ENCODE measurements at places on chromosomes 2 and 18. TPM values are rescaled to one million over a fixed set of nuclear protein-coding genes. Genes with fewer than 3 reads are reported as not detected.

GAD1 gene
- total RNA-seq: 0.34 TPM

NCKAP5 gene
- 0.46 TPM for total RNA-seq

SCN3A gene
- not detected for total RNA-seq

SPRED2 gene
- total RNA-seq: 22.5 TPM

TMEM200C gene
- 8.3 TPM for total RNA-seq

UCN gene
- not detected for total RNA-seq

OSGEPL1 gene
- 15.7 TPM for total RNA-seq

NFATC1 gene
- 6.6 TPM for total RNA-seq

CLEC4F gene
- total RNA-seq: not detected

- DNase-seq: no peak
Observed at GRCh38 chr2:229492034-229492433, 220.9 kb upstream of the PID1 start.

GRCh38 chr2:2645162-2645855, 314.2 kb upstream of the MYT1L start:
- DNase-seq: no peak

GRCh38 chr18:48153613-48154481, 223.4 kb upstream of the SMAD2 start:
- no peak for DNase-seq

- DNase-seq: no peak
Observed at GRCh38 chr2:163132850-163133249, 294.3 kb upstream of the KCNH7 start.

DNA sequence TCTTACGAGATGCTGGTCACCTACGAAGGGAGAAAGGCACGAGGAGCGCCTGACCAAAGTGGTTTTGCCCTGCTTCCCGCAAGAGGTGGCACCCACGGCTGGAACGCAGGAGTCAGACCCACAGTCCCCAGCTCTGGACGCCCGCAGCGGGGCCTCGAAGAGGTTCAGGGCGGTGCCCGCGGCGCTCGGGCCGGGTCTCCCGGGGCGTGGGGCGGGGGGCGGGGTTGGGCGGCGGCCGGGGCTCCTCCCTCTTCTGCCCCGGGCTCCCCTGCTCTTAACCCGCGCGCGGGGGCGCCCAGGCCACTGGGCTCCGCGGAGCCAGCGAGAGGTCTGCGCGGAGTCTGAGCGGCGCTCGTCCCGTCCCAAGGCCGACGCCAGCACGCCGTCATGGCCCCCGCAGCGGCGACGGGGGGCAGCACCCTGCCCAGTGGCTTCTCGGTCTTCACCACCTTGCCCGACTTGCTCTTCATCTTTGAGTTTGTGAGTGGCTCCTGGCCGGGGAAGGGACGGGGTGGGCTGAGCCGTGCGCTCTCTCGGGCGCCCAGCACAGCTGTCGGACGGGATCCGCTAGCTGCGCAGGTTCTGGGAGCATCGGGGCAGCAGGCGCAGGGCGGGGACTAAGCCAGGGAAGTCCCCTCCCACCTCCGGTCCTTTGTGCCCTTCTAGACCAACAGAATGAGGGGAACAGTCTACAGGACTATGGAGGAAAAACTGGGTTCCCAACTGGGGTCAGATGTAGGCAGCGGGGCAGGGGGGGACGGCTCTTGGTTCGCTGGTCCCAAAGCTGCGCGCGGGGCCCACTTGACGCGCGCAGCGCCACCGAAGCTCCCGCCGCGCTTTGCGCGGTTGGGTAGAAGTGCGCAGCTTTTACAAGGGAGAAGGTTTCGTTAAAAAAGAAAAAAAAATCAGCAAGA, at the start of gene MAL:
TSS of gene MAL (plus strand) at position 303 of the 914 bp plus-strand sequence. CDS start at position 388, 85 bp downstream.
- DNase-seq: peak; percentile 75

- DNase-seq: no peak
Observed at GRCh38 chr2:44825702-44826101, 115.8 kb upstream of the SIX3 start.

DNA sequence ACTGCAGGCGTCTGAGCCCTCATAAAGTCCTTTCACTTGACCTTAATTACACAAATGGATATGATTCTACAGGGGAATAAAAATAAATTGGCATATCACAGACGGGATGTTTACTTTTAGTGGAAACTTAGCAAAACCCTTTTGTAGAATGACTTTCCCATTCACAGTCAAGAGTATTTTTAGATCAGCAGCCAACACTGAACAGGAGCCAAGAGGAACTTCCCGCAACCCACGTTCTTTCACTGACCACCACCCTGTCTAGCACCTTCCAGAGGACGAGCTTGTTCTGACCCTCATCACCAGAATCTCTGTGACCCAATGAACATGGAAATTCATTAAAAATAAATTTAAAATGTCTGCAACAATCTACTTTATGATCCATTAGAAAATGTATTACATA, 119.0 kb upstream of the SNTG2 start:
- no peak for DNase-seq

DNA sequence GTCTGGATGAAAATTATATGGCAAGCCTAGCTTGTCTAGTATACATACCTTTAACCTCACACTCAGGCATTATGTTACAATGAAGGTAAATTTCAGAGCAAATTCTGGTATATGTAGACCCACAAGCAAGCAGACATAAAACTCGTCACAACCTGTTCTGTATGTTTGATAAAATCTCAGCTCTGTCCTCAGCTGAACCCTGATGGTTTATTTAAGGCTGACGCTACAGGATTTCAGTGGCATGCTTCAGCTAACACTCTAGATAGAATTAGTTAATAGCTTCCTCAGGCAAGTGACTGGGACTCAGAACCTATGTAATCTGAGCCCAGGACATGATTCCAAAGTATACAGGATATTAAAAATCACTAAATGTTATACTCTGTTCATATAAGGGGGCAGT, 68.2 kb upstream of the MC2R start:
- DNase-seq: no peak

GRCh38 chr2:19207452-19207851, 151.0 kb downstream of the OSR1 start:
- DNase-seq: no peak

- DNase-seq: no peak
Observed at GRCh38 chr2:7279421-7279949, 362.3 kb downstream of the RNF144A start.

DNA sequence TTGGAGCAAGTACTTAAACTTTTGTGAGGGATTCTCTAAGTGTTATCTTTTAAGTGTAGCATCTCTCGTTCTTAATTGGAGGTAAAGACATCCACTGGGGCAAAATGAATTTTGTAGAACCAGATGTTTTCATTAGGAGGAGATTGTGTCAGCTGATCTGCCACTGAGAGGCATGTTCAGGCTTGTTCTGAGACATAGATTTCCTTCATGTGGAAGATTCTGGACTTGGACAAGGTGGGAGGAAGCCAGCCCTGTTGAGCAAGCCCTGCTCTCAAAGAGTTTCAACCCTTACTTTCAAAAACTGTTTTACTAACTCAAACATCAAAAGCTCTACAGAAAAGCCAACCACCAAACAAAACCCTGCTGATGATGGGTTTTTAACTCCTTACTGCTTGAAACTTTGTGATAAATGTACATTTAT, 6.5 kb downstream of the MAP4K4 start:
- DNase-seq: no peak

- no peak for DNase-seq
Observed at GRCh38 chr2:197137231-197137630, 173.3 kb downstream of the ANKRD44 start.

DNA sequence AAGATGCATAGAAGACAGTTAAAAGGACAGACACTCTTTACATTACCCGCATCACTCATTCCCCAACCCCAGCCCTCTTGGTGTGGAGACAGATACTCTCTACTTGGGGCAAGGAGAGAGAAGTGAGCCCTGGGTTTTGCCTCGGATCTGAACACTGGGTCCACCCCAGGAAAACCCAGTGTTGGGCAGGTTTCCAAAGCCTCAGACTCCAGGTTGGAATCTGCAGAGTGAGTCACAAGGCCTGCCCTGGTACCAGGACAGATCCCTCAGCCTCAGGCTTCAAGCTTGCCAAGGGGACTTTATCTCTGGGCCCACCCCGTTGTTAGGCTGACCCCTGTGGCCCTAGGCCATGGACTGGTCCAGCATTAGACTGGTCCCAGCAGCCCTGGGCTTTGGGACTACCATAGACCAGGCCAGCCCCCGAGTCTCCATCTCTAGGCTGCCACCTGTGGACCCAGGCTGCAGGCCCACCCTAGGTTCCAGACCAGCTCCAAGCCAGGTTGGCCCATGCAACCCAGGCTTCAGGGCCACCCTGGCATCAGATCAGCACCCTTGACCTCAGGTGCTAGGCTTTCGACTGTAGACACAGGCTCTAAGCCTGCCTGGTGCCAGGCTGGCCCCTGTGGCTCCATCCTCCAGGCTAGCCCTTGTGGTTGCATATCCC, 112.8 kb downstream of the GULP1 start:
- DNase-seq: no peak

DNA sequence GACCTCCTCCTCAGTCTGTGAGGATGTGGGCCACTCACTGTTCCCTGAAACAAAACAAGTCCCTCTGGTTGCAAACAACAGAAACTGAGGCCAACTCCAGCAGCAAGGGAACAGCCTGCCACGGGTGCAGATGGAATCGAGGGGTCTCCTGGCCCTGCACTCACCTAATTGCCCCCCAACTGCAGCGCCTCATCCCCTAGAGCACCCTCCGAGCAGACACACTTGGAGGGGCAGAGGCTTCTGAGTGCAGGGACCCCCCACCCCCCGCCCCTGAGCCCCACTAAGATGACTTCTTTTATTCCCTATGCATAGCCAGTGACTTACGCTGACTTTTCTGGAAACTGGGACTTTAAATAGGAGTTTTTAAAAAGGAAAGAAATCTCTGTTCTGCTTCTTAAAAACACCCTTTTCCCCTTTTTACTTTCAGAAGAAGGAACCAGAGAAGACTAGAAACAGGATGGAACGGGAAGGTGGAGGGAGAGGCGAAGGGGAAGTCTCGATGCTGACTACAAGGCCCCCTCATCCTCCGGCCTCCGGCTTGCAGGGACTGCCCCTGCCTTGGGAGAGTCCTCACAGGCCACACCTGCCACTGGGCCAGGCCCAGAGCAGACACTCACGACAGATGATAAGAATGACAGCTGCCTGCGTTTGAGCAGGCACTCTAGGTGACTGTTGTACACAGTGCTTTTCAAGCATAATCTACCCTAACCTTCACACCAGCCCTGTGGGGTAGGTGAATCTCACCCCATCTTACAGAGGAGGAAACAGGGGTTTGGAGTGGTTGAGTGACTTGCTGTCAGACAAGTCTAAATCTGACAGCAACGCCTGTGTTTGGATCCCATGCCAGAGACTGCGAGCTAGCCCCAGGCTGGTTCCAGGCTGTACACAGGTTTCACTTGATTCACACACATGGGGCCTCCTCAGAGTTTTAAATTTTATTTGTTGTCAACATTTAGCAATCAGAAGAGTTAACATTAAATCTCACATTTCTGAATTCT, 28.2 kb upstream of the BIN1 start:
- no peak for DNase-seq

- no peak for DNase-seq
Observed at GRCh38 chr2:69636395-69636794, 7.1 kb downstream of the AAK1 start.

GRCh38 chr2:212089873-212090272, 448.7 kb downstream of the ERBB4 start:
- DNase-seq: no peak

DNA sequence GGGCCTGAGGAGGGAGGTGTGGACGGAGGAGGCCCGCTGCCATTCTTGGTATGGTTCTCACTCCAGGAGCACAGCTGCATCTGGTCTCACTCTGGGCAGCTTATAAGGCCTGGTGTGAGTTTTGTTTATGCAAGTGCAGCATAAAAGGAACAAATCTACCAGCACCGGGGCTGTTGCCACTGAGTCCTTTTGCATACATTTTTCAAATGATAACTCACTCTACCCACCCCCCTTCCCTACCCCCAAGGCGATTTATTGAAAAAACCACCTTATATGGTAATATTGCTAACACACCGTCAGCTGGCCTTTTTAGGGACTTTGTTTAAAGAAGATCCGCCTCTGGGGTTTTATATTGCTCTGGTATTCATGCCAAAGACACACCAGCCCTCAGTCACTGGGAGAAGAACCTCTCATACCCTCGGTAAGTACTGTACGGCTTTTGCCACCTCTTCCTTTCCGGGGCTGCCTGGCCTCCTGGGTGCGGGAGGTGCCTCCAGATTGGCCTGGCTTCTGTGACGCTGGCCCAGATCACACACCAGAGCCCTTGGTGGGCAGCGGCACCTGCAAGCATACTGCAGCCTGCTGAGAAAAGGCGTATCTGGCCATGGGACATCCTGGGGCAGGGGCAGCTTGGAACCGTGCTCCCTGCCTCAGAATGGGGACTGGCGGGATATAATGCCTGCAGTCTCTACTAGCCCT, at the start of gene ACTG2:
TSS of gene ACTG2 (plus strand) at position 378 of the 699 bp plus-strand sequence. CDS start 8,304 bp downstream, outside the sequence.
- no peak for DNase-seq

DNA sequence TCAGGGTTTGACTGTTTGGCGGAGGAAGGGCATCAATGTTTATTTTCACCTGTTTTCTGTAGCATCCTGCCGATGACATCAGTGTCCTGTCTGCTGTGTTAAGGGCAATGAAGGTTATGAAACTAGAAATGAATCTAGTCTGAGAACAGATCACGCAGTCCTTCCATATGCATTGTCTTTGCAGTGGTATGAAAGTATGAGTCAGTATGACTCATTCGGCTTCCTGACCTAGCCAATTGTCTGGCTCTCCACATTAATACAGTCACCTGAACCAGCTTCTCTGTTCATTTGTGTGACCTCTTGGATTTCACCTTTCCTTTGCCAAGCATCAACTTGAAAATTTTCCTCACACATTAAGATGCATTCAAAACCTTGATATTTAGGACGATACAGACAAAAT, 353.8 kb downstream of the RND3 start:
- DNase-seq: no peak

- no peak for DNase-seq
Observed at GRCh38 chr2:182730486-182730885, 14.4 kb downstream of the DNAJC10 start.

- DNase-seq: no peak
Observed at GRCh38 chr2:196289000-196289399, 117.6 kb upstream of the STK17B start.

DNA sequence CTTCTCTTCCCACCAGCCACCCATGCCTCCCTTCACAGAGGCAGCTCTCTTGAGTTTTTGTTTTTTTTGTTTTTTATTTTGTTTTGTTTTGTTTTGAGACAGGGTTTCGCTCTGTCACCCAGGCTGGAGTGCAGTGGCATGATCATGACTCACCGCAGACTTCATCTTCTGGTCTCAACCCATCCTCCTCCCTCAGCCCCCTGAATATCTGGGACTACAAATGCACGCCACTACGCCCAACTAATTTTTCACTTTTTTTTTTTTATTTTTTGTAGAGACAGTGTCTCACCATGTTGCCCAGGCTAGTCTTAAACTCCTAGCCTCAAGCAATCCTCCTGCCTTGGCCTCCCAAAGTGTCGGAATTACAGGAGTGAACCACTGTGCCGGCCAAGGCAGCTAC, 161.4 kb downstream of the TRABD2A start:
- DNase-seq: no peak

DNA sequence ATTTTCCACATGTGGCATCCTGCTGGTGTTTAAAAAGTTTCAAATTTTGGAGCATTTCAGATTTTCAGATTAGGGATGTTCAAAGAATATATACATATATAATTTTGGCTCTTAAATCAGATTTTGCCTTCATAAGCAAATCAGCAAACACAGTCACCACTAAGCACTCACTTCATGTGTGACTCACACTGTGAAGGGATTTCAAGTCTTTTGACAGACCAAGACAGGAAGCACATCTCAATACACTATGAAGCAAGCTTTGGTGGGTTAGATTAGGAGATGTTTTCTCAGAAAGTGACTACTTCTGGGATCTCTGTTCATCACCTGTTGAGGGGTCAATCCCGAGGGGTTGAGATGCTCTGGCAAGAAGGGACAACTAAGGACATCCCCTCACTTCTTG, 227.8 kb upstream of the RBBP8 start:
- no peak for DNase-seq
